ENCODE measurements at places on chromosomes 6 and 20. TPM values are rescaled to one million over a fixed set of nuclear protein-coding genes. Genes with fewer than 3 reads are reported as not detected.

Gene RAET1L
- polyA plus RNA-seq, result not detected

- DNase-seq, result peak; percentile 46
Observed at GRCh38 chr20:58268936-58269619, 40.4 kb upstream of the RAB22A start.

DNA sequence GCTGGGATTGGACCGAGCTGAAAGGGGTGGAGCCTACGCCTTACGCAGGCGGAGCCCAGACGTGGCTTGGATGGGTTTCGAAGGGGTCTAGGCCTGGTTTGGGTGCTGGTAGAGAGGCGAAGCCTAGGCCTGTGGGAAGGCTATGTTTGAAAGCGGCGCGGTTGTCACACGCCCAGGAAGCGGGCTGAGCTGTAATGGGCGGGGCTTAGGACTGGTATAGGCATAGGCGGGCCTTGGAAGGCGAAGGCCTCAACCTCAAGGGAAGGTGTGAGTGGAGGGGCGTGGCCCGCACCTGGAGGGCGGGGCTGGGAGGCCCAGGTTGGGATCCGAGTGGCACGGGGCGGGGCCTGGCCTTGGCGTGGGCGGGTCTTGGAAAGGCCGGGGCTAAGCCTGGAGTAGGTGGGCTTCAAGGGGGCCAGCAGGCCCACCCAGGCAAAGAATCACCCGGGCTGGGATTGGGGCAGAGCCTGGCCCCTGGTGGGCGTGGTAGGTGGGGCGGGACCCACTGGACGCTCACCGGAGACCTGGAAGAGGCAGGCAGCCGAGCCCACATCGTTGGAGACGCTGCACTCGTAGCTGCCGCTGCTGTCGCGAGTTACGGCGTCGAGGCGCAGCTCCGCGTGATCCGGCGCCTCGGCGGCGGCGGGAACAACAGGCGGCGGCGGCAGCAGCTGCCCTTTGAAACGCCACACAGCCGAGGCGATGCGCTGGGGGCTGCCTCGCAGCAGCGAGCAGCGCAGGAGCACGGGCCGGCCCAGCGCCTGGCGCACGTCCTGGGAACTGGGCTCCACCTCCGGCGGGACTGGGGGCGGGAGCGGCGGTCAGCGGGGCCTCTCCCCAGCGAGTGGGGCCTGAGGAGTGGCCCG, 49.0 kb downstream of the MDGA1 start:
- DNase-seq, result no peak

Gene C20orf141
- polyA plus RNA-seq, result 0.91 TPM

- no peak for DNase-seq
Observed at GRCh38 chr6:113315879-113316278, 541.3 kb upstream of the MARCKS start.

GRCh38 chr6:33373960-33374910, 17.4 kb upstream of the KIFC1 start:
- no peak for DNase-seq

DNA sequence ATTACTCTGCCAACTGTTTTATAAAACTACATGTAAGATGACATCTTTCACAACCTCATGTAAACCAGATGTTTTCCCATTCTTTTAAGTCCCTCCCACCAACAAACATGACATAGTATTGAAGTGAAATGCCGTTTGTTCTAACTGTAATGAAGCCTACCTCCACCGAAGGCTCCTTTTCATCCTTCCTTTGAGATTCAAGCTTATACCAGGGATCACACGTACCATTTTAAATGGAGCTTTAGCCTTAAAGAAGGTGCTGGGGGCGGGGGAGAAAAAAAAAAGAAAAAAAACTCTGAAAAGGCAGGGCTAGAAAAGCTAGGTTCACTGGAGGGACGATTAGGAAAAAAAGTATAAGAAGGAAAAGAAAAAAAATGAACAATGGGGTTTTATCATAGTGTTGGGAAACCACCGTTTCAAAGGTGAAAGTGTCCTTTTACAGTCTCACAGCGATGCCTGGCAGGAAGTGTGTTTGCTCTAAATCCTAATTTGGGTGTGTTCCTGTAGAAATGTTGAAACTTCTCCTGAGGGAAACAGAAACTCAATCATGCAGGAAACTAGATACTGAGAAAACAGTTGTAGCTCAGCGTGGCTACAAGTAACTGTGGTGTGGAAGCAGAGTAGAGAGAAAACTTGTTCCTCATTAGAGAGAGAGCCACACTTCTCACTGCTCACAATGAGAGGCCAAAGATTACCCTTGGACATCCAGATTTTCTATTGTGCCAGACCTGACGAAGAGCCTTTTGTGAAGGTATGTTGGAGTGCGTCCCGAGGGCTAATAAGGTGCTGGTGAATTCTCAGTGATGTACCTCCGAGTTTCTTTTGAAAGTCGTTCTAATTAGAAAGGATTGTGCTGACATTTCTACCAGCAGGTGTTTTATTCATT, 37.6 kb upstream of the HINT3 start:
- peak; percentile 90 for DNase-seq

Gene MARCKS
- polyA plus RNA-seq, result 46.8 TPM

Gene SNRNP48
- polyA plus RNA-seq, result 6.2 TPM

- no peak for DNase-seq
Observed at GRCh38 chr20:42901689-42902440, 287.8 kb downstream of the PTPRT start.

Gene APOM
- polyA plus RNA-seq, result 3.5 TPM

- no peak for DNase-seq
Observed at GRCh38 chr20:32301719-32302506, 24.5 kb downstream of the KIF3B start.

DNA sequence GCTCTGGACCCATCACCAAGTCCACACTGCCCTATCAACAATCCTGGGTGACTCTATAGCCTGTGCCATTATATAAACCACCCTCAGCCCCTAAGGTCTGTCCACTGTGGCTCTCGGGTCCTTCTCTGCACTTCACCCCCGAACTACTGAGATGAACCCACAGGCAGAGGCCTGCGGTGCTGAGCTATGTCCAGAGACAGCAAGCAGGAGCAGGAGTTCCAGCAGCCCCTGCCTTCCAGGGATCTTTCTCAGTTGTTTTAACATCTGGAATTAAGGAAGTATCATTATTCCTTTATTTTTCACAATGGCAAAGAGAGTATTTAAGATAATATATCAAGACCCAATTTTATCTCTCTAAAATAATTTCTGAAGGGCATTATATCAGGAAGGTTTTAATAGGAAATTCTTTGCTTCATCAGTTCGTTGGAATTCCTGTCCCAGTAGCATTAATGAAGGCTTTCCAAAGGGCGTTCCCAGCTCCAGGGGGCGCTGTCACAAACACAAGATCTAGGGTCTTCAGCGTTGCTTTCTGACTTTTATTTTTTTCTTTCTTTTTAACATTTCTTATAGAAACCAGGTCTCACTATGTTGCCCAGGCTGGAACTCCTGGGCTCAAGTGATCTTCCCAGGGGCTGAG, 27.3 kb downstream of the RRBP1 start:
- peak; percentile 52 for DNase-seq

Gene F13A1
- polyA plus RNA-seq, result not detected

- DNase-seq, result no peak
Observed at GRCh38 chr6:83192456-83192855, 609 bp downstream of the PGM3 start.

DNA sequence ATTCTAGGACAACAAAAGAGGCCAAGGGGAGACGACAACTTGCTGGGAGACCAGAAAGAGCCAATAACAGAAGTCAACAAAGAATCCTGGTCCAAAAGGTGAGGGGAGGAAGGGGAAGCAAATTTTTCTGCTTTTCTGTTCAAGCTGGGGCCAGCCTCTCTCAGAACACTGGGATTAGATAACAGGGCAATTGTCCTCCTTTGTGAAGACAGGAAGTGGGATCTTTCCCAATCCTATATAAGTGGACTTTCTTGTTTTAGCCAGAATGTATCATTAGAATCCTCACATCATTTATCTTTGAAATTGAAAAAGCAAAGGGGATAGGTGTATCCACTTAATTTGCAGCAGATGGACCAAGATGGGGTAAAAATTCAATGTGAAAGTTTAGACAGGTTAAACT, 101.2 kb upstream of the COL21A1 start:
- no peak for DNase-seq

DNA sequence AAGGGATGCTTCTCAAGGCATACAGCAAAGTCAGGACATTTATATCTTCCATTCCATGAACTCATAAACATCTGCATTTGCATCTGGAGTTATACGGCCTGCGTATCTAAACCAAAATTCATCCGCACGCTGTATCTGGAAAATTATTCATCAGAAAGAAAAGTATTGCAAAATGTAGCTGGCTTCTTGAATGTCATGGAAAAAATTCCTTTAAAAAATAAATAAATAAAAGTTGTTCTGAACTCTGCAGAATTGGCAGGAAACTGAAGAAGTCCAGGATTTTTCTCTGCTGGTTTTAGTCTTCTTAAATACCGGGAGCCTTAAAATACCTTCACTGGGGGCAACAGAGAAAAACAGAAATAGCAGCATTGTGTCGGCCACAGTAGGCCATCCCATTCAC, 23.7 kb upstream of the FOXF2 start:
- DNase-seq, result no peak

Gene COL10A1
- 0.70 TPM for polyA plus RNA-seq

GRCh38 chr20:47557791-47558190, 56.1 kb downstream of the NCOA3 start:
- peak; percentile 11 for DNase-seq

- no peak for DNase-seq
Observed at GRCh38 chr6:45653117-45653883, 275.6 kb upstream of the SUPT3H start.

- peak; percentile 88 for DNase-seq
Observed at GRCh38 chr6:128696691-128697689, 176.6 kb upstream of the PTPRK start.

DNA sequence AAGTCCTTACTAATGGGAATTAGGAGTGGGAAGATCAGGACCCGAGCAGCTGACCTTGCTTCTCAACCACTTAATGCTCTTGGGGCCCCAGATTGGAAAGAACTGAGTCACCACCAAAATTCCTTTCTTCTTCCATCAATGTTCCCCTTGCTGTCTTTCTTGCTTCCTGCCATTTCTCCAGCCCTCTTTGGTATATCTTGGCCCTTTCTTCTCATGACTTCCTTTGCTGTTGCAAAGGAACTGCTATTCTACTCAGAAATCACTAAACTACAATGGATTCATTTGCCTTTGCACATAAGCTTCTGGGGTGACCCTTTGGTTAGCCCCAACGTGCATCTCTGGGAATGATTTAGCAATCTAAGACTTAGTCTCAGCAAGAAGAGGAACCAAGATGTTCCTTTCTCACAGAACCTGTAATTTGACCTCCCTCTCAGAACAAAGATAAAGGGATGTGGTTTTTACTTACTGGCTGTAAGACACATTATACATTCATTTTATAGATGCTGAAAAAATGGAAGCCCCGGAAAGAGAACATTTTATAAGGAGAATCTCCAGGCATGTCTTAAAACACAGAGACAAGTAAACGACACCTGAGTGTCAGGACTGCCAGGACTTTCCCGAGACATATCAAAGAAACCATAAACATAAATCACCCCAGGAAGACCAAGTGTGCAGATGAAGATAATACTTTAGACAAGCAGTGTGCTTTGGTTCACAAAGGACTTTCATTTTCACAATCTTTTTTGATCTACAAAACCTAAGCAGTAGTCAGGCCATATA, 99.0 kb upstream of the TNFAIP3 start:
- DNase-seq, result peak; percentile 64

- peak; percentile 63 for DNase-seq
Observed at GRCh38 chr20:47493175-47493962, 8.3 kb upstream of the NCOA3 start.
